Fibroblast of lung (primary cell): ENCODE measurements at places on chromosomes 16 and 17. TPM values are rescaled to one million over a fixed set of nuclear protein-coding genes. Genes with fewer than 3 reads are reported as not detected.

GRCh38 chr17:51860954-51861561 is 297.5 kb downstream of the CA10 start:
- no peak for DNase-seq

The MINK1 gene
- total RNA-seq = 15.9 and 28.6 TPM in 2 replicates

GRCh38 chr16:3143598-3144320 is 8.9 kb downstream of the ZNF213 start:
- DNase-seq = no peak

DNA sequence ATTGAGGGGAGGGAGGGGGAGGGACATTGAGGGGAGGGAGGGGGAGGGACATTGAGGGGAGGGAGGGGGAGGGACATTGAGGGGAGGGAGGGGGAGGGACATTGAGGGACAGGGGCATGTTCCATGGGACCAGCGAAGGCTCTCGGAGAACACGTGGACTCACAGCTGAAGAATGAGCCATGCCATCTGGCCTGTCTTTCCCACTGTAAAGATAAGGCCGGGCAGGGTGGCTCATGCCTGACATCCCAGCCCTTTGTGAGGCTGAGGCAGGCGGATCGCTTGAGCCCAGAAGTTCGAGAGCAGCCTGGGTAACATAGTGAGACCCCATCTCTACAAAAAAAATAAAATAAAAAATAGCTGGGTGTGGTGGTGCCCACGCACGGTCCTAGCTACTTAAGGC is 32.5 kb downstream of the RPH3AL start:
- peak; percentile 4 for DNase-seq

- DNase-seq = no peak
Observed at GRCh38 chr16:87971933-87972332, 20.7 kb downstream of the BANP start.
